ENCODE measurements at places on chromosomes 6 and 20.
A peak's percentile ranks its signal among the peaks of the same experiment; 100 is the strongest.

DNA sequence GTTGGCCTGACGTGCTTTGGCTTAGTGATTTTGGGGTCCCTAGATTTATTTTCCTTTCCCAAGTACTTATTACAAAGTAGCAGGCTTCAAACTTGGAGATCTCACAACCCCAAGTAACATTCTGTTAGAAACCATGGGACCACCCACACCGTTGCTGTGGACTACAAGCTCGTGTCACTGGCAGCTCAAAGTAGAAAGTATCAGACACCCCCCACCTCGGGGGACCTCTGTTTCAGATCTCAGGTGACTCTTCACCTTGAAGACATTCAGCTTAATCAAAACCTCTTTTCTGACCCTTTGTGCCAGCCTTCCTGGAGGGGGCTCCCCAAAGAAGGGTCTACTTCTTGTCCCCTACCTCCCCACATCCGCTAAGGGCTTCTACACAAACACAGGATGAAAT, 15.7 kb upstream of the MYT1 start:
- DNase-seq: no peak

GRCh38 chr20:63854766-63855362, 6.4 kb upstream of the ABHD16B start:
- no peak for DNase-seq

DNA sequence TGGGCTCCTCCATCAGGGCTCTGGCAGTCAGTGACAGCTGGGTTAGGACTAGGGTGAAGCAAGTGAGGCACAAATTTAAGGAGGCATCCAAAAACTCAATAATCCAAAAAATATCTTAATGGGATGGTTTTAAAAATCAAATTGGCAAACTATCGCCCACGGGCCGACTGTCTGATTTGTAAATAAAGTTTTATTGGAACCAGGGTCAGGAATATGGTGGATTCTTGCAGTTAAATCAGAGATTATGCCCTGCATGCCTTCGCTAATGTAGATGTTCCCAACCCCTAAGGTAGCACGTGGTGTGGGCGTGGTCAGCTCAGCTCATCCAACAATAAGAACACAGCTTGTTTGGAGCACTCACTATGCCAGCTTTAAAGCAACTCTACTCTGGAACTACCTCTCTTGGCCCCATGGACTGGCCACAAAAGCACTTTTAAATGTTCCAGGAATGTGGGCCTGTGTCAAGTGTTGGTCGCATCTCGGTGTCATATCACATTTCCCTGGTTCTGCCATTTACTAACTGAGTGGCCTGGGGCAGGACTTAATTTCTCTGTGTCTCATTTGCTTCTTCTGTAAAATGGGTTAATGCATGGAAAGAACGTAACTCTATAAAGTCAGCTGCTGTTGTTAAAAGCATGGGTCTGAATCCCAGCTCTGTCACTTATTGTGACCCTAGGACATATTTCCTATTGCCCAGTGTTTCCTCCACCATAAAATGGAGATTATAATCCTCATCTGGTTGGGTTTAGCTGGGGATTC, 7.0 kb downstream of the TP53RK start:
- DNase-seq: no peak

GRCh38 chr6:30972816-30973215, 10.7 kb upstream of the MUC21 start:
- no peak for DNase-seq

DNA sequence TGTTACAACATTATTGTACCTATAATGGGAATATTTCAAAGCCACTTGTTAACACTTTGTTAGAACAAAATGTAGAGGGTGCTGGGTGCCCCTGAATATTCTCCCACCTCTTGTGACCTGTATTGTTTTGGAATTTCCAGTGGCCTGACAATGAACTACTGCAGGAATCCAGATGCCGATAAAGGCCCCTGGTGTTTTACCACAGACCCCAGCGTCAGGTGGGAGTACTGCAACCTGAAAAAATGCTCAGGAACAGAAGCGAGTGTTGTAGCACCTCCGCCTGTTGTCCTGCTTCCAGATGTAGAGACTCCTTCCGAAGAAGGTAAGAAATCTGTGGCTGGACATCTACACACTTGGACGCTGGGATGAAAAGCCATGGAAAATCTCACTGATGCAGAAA, 28.9 kb downstream of the PLG start:
- DNase-seq: no peak

DNA sequence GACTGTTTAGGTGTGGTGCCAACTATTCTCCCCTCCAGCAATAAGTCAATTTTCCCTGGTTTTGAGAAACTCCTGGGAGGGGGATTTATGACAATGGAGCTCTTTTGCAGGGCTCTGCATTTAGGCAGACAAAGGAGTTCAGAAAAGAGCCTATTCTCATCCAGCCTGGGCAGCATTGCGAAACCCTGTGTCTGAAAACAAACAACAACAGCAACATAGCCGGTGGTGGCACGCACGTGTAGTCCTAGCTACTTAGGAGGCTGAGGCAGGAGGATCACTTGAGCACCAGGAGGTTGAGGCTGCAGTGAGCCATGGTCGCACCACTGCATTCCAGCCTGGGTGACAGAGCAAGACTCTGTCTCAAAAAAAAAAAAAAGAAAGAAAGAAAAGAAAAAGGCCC, 6.4 kb downstream of the CLPS start:
- DNase-seq: no peak

DNA sequence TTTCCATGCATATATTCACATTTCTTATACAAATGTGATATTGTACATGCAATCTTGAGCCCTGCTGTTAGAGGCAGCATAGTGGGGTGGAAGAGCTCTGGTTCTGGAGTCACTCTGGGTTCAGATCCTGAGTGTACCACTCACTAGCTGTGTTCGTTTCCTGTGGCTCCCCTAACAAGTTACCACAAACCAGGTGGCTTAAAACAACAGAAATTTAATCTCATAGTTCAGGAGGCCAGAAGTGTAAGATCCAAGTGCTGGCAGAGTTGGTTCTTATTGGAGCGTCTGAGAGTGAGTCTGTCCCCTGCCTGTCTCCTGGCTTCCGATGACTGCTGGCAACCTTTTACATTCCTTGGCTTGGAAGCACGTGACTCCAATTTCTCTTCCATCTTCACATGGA, 115.6 kb downstream of the MAP3K7 start:
- no peak for DNase-seq

DNA sequence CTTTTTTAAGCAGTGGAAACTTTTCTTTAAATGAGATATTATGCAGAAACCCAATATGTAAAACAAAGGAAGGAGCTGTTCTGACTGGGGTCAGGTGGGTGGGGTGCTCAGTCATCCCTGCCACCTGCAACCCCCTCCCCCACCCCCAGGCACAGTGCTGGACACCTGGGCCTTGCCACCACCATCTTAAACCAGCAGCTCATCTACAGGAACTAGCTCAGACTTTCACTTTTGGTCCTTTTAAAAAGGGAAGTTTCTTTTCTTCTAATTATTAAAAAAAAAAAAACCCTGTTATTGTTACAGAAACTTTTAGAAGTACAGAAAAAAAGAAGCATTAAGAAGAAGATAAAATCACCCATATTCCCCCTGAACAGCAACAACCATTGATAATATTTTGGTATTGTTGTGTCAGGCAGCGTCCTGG, 37.1 kb downstream of the PPP1R16B start:
- DNase-seq: peak; percentile 35
